ENCODE measurements at places on chromosomes 12 and 14.

- no peak for DNase-seq
These were observed 14.8 kb downstream of the ULK1 start for GRCh38 chr12:131909081-131909751.

GRCh38 chr12:68638721-68639395 lies 28.2 kb downstream of the RAP1B start:
- no peak for DNase-seq

DNA sequence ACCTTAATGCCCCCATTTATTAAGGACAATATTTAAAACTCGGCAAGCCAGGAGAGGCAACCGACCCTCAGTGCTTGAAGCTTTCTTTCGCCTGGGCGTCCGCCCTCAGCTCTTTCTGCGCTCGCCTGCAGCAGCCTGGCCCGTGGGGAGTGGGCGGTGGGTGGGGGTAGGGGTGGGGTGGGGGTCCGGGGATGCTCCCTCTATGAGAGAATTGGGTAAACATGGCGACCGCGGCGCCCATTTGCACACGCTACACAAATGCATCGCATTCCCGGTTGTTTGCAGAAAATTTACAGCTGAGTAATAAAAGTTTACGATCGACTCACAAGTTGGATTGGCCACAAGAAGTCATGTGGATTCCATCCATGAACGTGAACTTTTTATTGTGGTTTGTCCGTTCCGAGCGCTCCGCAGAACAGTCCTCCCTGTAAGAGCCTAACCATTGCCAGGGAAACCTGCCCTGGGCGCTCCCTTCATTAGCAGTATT lies 7.7 kb downstream of the HOXC8 start:
- peak; percentile 68 for DNase-seq

GRCh38 chr12:124302807-124303578 lies 8.1 kb downstream of the RFLNA start:
- no peak for DNase-seq

DNA sequence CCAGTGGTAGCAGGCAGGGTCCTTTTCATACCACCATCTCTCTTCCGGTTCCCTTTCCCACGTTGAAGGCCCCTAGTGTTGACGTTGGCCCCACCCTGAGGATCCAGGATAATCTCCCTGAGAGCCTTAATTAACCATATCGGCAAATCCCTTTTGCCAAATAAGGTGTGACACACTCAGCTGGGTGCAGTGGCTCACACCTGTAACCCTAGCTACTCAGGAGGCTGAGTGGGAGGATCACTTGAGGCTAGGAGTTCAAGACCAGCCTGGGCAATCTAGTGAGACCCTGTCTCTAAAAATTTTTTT lies 2.8 kb upstream of the TMEM119 start:
- no peak for DNase-seq

- DNase-seq, result no peak
These were observed 20.1 kb upstream of the RTN1 start for GRCh38 chr14:59890676-59891075.

DNA sequence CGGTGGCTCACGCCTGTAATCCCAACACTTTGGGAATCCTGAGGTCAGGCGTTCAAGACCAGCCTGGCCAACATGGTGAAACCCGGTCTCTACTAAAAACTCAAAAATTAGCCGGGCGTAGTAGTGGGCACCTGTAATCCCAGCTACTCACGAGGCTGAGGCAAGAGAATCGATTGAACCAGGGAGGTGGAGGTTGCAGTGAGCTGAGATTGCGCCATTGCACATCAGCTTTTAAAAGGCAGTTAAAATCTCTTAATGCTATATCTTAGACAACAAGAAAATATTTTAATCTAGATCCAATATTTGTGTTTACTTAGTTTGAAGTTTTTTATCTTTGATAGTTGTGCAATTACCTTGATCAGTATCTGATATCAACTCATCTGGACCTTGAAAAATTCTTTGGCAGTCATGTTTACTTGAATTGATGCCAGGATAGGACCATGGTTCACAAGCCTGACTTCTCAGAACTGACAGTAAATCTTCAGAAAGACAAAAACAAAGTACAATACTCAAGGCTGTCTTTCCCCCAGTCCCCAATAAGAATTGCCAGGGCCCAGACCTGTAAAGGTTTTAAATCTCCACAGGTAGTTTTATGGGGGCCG lies 135.0 kb upstream of the AEBP2 start:
- no peak for DNase-seq

- no peak for DNase-seq
These were observed 1.1 kb downstream of the LRP6 start for GRCh38 chr12:12265571-12266388.
